Activated T-cell treated with anti-CD3 and anti-CD28 coated beads, Interleukin-2, amount 50 U/mL, for 48 hours (primary cell): ENCODE measurements at places on chromosomes 1 and 21.
A peak's percentile ranks its signal among the peaks of the same experiment; 100 is the strongest.

- no peak for DNase-seq
Observed at GRCh38 chr1:201711811-201712210, 117.1 kb upstream of the IPO9 start.

DNA sequence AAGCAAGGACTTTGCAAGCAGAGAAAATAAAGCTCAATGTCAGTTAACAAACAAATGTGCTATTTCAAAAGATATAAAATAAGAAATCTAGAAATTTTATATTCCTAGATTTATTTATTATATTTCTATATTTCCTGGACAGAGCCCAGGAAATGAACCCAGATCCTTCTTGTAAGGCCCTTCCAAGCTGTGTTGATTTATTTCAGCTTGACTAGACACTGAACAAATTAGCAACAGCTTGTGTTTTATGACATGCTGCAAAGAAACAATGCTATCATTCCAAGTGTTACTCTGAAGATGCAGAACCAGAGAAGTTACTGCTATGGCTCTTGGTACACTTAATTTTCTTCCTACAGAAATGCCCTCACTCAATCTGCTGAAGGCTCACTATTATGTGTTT lies 6.2 kb downstream of the TGFBR3 start:
- DNase-seq = no peak

- no peak for DNase-seq
Observed at GRCh38 chr1:218426343-218426657, 81.2 kb downstream of the TGFB2 start.

DNA sequence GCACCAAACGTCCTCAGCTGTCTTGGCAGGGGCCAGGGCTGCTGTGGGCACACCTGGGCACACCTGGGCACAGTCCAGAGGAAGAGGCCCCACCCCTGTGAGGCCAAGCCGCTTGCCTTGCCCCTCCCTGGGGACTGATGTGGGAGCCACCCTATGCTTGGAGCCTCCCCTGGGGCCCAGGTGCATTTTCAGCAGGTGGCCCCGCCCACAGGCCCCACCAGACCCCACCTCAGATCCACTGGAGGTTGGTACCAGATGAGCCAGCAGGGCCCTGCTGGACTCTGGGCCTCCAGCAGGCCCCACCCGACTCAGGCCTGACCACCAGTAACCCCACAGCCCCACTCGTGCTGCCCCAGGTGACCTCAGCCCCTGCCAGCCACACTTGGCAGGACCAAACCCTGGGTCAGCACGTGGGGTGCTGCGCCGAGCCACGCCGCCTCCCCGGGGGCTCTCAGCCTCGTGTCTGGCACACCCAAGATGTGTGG lies 8.8 kb downstream of the SLC19A1 start:
- DNase-seq = no peak

DNA sequence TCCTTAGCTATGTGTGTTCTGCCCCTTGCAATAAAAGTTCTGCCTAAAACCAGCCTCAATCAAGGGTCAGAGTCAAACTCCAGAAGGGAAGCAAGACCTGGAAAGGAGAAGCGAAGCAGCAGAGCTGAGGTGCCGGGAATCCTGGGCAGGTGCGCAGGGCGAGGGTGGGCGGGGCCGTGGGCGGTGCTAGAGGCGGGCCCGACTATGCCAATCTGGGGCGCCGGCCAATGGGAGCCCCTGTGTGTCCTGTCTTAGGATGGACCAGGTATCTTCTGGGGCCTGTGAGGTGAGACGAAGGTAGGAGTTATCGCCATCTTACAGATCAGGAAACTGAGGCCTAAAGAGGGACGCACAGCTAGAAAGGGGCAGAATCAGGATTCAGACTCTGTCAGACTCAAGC lies 120.3 kb downstream of the PTPRU start:
- DNase-seq = no peak

GRCh38 chr1:234479310-234479559 lies 256 bp upstream of the TARBP1 start:
- no peak for DNase-seq

- peak; percentile 86 for DNase-seq
Observed at GRCh38 chr1:234980645-234981396, 147.8 kb downstream of the TOMM20 start.

DNA sequence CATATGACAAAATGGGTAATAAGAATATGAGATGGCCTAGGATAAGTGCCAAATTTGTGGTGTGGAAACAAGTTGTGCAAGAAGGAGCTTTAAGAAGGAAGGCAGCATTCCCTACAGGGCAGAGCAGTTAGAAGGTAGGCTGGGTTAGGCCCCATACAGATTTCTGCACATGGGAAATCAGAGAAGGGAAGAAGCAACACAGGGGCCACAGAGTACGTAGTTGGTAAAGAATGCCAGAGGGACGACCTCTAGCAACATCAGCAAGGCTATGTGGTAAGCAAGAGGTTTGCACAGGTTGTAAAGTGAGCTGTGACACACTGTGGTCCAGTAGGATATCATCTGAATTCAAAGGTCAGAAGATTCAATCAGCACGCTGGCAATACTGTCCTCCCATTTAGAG lies 765.6 kb upstream of the B3GALT2 start:
- no peak for DNase-seq

DNA sequence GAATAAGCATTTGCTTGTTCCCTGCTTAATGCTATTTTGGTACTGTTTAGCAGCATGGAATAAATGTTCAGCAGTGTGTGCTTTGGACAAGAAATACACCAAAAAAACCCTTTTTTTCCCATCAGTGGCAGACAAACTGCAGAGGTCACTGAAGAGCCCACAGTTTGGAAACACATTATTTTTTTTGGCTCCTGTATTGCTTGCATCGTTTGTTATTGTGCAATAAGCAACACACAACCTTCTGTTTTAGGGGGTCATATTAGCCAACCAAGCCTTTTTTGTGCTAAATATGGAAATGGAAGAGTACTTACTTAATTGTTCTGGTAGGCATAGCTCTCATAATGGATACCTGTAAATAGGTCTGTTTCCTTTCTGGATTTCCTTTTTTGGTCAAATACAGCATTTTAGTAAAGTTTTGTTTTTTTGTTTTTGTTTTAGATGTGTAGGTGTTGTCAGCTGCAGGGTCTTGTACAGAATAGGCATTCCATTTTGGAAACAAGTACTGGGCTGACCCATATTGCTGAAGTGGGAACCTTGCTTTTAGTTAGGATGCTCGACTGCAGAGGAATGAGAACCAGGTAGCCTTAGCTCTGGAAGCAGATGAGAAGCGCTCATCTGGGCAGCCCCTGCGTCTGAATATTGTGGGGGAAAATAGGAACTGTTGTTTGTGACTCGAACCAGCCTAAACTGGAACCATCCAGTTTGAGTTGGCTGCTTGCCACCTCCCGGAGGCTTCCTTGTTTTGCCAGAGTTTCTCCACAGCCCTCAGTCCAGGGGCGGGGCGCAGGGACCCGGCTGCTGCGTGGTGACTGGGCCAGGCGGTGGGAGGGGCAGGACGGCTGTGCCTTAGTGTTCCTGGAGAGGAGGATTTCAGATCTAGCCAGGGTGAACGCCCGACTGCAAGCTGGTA lies 38.4 kb downstream of the SPEN start:
- DNase-seq = peak; percentile 39

GRCh38 chr1:46364612-46365011 lies 24.0 kb downstream of the NSUN4 start:
- no peak for DNase-seq

GRCh38 chr1:72141875-72142274 lies 140.5 kb downstream of the NEGR1 start:
- no peak for DNase-seq

DNA sequence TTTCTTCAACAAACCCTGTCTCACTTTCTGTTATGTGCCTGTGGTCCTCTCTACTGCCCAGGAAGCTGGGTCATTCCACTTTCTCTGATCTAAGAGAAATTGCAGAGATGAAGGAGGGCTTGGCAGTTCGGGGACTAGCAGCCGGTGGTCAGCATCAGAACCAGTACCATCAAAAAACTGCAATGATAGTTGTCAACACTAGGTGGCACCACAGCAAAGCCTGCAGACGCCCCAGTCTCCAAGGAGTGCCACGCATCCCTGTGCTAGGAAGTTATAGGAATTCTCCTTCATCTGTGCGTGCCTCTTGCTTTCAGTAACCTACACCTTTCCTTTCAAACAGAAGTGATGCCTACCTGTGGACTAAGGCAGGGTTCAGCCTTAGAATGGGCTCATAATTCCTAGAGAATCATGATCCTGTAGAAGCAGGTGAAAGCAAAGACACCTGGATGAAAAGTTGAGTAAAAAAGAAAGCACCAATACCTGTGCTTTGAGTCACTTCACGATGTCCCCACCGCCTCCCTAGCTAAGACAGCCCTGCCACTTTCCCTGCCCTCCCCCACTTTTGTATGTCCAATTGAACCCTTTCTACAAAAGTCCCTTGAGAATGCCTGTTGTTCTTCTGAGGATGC lies 129.2 kb downstream of the ADAMTS1 start:
- DNase-seq = peak; percentile 28

DNA sequence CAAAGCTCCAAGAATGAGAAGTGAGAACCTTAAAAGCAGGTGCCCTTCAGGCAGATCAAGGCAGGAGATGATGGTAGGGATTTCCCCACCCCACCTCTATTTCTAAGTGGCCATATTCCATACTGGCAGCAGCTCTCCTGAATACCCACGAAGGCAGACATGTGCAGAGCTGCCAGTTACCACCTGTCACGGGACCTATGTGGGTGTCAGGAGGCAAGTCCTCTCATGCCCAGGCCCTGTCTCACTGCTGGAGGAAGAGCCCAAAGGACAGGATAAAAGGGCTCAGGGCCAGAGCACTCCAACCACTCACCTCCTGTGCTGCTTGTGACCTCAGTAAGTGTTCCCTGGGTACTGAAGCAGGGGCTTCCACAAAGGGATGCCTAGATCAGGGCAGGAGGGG lies 721 bp upstream of the LCE1B start:
- no peak for DNase-seq

- DNase-seq = no peak
Observed at GRCh38 chr1:116415699-116416533, 42.9 kb downstream of the ATP1A1 start.

GRCh38 chr1:19477284-19478249 lies 7.8 kb downstream of the CAPZB start:
- DNase-seq = peak; percentile 63

DNA sequence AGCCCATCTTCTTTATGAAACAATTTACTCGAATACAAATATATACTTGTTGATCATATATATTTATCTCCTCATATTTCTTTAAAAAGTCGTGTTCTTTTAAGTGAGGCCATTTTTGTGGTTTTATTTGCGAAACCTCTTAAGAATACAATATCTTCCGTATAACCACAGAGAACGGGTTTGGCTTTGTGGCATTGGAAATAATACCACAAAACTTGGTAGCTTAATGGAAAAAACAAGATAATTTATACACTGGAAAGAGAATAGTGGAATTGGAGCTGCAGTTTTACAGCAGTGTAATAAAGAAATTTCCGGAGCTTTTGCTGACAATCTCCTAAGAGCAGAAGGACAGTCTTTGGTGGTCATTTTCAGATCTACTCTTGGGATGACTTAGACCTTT lies 29.4 kb downstream of the PTGFR start:
- no peak for DNase-seq

GRCh38 chr1:241612533-241613477 lies 27.4 kb downstream of the CHML start:
- no peak for DNase-seq

- no peak for DNase-seq
Observed at GRCh38 chr1:26361605-26362122, 7.7 kb upstream of the CRYBG2 start.

GRCh38 chr1:115829023-115829674 lies 11.8 kb downstream of the NHLH2 start:
- no peak for DNase-seq

- DNase-seq = no peak
Observed at GRCh38 chr21:43297391-43297981, 128.7 kb downstream of the CRYAA start.

GRCh38 chr1:200302192-200302920 lies 107.5 kb downstream of the ZNF281 start:
- peak; percentile 62 for DNase-seq

GRCh38 chr1:234531151-234531635 lies 52.2 kb upstream of the TARBP1 start:
- DNase-seq = no peak

- no peak for DNase-seq
Observed at GRCh38 chr1:61523893-61524605, 200.9 kb downstream of the TM2D1 start.

DNA sequence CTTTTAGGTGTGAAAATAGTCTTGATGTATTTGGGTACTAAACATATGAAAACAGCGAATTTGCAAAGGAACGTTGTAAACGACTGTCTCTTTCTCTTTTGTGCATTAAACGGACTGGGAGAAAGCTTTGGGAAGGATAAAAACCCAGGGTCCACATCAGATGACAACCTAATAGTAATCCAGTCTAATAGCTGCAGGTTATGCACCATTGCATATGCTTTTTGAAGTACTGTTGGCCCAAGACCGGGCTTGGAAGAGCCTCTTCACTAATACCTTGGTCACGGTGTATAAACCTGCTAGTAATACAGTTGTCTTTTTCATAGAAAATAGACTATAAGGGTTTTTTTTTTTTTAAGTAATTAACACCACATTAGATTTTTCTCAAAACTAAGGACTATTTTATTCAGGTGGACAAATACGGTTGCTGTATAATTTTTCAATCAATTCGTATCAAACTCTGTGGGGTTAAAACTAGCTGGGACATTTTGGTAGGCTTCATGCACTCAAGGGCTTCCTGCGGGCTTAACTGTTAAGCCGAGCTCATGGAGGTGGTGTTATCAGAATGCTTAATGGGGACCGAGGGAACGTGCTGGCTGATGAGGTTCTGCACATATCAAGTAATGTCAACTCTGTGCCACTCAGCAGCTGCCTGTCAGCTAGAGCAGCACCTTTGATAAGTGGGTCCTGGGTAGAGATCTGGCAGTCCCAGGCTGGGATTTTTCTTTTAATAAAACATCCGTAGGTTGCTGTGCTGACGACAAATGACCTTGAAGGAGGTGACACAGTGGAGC lies 2.1 kb downstream of the RYR2 start:
- no peak for DNase-seq

GRCh38 chr1:112395256-112395820 lies 676 bp upstream of the CTTNBP2NL start:
- DNase-seq = no peak

DNA sequence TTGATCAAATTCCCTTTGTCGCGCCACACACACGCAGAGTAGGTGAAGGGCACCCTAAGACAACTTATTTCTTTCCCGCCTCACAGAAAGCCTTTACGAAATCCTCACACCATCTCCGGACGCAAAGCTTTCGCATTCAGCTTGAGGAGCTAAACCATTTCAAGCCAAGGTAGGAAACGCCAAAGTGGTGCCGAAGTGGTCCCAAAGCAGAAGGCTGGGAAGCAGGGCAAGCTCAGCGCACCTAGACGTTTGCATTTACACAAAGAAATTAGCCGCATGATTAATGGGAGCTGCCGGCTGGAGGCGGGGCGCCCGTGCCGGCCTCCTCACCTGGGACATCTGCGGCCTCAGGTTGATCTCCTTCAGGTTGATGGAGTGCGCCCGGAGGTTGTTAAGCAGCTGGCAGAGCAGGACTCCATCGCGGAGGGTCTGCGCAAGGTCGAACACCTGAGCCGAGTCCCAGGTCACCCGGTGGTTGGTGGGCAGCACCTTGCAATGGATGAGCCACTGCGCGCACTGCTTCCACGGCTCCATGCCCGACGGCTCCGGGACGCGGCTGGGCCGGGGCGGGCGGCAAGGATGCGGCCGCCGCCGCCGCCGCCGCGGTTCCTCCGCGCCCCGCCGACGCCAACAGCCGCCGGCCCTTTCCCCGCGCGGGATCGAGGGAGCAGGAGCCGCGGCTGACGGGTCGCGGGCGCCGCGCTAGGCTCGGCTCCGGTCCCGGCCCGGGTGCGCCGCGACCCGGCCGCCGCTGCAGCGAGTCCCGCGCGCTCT lies 457 bp downstream of the VAV3 start:
- peak; percentile 60 for DNase-seq
